MCF 10A (cell line): ENCODE measurements at places on chromosomes 6 and 20.
A peak's percentile ranks its signal among the peaks of the same experiment; 100 is the strongest.

DNA sequence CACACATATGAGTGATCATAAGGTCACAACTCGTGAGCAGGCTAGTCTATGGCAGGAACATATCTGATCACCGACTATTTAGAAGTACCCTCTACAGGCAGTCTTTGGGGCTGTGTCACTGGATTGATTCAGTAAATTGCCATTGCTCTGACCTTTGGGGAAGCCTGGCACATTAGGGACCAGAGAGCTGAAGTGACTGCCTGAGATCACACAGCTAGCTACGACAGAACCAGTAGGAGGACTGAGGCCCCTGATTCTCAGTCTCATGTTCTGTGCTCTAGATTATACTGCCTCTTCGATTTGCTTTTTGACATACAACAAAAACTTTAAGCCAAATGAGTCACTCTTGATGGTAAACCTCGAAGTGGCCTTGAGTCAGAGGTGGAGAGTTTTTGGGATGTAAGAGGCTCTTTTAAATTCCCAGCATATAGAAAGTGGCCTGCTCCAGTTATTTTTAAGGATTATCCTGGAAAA is 247.5 kb upstream of the SUPT3H start:
- peak; percentile 77 for DNase-seq

DNA sequence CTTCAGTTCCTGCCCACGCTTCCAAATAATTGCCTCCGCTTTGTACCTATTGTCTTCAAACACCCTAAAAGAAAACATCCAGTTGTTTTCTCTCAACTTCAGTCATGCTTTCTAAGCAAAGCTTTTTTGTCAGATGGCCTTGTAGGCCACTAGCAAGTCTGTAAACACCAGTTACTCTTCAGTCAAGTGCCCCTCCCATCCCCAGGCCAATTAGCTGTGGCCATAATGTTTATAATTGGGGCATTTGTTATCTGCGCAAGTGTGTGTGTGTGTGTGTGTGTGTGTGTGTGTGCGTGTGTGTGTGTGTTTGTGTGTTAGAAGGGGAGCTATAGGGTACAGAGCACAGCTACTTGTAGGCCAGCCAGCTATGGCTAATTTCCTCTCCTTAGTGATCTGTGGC is 272.4 kb upstream of the MARCKS start:
- no peak for DNase-seq

- DNase-seq: no peak
Observed at GRCh38 chr6:14925699-14926026, 320.2 kb upstream of the JARID2 start.

- no peak for DNase-seq
Observed at GRCh38 chr6:87716928-87717614, 15.0 kb upstream of the AKIRIN2 start.

- no peak for DNase-seq
Observed at GRCh38 chr6:100980949-100981348, 99.8 kb upstream of the ASCC3 start.

DNA sequence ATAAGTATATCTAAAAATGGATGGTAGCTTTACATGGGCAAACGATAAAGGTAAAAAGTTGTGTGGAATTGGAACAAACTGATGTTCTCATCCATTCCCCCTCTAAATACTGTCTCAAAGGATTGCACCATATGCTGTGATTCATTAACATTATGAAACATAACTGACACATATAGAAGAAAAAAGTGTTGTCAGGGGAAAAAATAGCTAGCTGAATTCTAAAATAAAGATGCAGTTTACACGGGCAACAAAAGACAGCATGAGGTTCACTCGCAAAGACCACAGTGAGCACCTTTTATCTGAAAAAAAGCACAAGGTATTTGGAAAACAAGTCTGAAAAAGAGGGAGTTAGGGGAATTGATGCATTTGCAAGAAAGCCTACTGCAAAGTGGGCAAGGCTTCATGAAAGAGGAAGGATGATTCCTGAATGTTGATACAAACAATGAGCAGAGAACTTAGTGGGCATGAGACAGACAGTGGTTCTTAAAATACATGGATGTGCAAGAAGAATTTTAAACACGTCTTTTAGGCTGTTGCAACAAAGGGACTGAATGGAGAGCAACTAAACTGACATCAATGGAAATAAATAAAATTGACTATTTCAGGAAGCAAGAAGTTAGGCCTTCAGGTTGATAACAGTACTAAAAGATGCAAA is 280.9 kb downstream of the KIF16B start:
- DNase-seq: peak; percentile 54

DNA sequence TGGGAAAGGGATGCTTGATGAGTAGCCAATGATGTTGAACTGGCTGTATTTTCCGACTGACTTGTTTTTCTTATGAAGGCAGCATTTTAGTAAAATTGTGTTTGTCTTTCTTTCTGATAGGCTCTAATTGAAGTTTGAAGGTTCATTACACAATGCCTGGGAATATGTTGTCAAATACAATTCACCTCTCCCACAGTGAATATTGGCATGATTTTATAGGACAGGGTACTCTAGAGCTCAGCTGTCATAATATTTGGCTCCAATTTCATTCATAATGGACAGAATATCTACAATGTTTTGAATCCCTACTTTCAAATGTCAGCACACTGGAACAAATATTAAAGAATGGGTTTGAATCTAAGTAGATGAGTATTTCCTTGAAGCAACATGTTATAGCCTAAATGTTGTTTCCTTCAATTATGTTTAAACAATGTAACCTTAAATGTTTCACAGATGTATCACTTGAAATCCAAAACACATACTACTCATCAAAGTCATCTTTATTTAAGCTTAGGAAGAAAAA is 81.4 kb downstream of the LAMA2 start:
- DNase-seq: no peak

DNA sequence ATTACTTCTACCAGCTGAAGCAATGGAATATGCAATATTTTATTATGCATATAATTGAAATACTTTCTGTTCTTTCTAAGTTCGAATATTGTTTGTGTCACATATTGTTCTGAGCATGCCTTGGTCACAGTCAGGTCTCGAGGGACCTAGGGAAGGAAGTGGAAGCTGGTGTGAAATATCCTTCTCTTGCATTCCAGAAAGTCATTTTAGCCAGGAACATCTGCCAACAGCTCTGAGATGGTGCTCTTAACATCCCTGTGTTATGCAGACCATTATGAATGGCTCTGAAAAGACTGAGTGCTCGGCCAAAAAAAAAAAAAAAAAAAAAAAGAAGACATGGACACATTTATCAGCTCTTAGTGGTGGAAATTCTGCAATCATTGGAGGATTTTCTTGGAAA is 132.7 kb upstream of the JAG1 start:
- no peak for DNase-seq

DNA sequence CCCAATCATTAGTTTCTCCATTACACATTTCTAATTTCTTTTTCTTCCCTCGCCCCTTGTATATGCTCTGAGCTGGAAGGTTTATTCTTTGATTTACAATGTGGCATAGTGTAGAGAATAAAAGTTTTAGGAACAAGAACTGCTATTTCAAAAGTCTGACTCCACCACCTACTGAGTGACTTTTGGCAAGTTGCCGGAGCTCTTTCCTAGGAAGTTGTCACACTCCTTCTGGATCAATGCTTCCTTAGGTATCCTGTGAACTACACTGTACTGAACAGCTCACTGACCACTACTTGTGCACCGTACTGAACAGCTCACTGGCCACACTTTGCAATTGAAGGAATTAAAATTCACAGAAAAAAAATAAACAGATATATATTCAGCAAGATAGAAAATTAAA is 458.2 kb downstream of the FRK start:
- DNase-seq: no peak

DNA sequence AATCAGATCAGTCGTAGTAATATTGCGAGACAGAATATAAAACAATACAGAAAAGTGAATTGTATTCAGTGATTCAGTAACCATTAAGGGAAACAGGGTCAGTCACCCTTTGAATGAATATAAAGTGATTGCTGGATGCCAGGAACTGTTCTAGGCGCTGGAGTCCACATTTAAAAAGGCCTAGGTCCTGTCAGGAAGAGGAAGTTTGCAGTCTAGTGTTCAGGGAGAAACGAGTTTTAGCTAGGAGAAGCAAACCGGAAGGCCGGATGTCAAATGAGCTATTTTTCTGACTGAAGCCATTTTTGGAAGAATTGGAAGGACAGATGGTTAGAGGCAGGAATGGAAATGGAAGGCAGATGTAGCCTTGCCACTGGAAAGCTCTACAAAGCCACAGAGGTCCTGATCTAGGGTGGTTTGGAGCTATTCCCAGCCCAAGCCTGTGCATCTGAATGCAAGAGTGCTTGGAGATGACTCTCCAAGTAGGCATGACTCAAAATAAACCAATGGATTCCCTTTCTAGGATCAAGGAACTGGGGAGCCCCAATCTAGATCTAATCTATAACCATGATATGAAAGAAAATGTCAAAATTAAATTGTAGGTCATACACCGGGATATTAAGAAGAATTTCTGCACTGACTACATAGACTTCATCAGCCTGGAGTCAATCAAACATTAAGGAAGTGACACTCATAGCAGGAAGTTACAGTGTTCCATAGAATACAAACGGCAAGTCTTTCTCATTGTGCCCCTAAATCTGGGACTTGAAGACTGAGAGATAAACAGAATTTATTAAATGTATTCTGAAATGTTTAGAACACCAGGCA is 36.8 kb upstream of the CDKAL1 start:
- no peak for DNase-seq

DNA sequence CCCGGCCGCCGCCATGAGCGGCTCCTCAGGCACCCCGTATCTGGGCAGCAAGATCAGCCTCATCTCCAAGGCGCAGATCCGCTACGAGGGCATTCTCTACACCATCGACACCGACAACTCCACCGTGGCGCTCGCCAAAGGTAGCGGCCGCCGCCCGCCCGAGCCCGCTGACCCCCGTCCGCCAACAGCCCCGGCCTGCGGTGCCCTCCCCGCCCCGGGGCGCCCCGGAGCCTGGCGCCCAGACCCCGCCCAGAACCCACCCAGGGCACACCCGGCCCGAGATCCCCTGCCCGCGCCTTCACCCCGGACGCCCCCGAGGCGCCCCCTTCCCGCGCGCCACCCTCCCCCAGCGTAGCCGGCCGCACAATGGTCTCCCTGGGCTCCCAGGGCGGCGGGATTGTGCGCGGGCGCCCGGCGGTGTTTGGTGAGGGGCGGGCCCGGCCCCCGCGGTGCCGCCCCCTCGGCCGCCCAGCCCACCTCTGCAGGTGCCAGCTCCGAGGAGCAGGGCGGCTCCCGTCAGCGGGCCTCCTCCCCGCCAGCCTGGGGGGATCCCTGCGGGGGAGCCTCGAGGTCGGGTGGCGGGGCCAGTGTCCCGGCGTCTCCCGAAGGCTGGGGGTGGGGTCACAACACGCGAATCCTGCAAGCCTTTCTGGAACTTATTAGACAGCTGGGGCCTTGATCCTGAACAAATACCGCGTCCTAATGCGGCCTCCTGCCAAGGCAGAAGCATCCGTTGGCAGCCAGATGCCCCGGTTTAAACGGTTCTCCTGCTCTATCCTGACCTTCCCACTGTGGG is 577 bp downstream of the LSM14B start:
- peak; percentile 34 for DNase-seq

GRCh38 chr20:58868795-58869194 is 16.3 kb downstream of the GNAS start:
- no peak for DNase-seq

GRCh38 chr6:142946924-142947713 is 2.1 kb upstream of the HIVEP2 start:
- DNase-seq: peak; percentile 89

GRCh38 chr20:41546535-41546934 is 71.6 kb downstream of the CHD6 start:
- no peak for DNase-seq

- DNase-seq: peak; percentile 79
Observed at GRCh38 chr20:51624157-51624731, 81.7 kb upstream of the NFATC2 start.

DNA sequence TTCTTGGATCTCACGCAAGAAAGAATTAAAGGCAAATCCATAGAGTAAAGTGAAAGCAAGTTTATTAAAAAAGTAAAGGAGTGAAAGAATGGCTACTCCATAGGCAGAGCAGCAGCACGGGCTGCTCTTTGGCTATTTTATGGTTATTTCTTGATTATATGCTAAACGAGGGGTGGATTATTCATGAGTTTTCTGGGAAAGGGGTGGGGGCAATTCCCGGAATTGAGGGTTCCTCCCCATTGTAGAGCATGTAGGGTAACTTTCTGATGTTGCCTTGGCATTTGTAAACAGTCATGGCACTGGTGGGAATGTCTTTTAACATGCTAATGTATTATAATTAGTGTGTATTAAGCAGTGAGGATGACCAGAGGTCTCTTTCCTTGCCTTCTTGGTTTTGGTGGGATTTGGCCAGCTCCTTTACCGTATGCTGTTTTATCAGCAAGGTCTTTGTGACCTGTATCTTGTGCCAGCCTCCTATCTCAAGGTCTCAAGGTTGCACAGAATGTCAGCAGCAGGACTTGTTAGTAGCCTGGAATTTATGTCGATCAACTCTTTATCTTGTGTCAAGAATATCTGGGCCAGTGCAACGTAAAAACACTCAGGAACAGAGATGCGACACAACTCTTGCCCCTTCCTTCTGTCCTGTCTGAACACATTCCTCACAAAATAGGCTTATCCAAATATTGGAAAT is 931.4 kb downstream of the QKI start:
- DNase-seq: no peak

GRCh38 chr6:8627085-8627861 is 191.9 kb upstream of the SLC35B3 start:
- DNase-seq: peak; percentile 94

DNA sequence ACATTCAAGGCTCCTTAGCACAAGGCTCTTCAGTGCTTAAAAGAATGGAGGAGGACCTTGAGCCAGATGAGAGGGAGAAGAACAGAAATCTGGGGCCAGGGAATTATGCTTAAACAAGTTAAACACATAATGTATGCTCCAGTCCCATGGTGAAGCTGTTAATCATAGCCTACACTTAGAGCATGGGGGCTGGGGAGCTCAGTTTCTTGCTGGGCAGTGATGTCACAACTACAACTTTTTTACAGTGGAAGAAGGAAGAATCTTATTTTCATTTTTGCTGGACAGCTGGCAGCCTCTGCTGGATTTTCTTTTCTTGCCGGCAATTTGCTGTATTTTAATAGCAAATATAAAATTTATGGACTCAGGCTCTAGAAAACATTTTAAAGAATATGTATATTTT is 432.5 kb downstream of the CD109 start:
- DNase-seq: no peak

DNA sequence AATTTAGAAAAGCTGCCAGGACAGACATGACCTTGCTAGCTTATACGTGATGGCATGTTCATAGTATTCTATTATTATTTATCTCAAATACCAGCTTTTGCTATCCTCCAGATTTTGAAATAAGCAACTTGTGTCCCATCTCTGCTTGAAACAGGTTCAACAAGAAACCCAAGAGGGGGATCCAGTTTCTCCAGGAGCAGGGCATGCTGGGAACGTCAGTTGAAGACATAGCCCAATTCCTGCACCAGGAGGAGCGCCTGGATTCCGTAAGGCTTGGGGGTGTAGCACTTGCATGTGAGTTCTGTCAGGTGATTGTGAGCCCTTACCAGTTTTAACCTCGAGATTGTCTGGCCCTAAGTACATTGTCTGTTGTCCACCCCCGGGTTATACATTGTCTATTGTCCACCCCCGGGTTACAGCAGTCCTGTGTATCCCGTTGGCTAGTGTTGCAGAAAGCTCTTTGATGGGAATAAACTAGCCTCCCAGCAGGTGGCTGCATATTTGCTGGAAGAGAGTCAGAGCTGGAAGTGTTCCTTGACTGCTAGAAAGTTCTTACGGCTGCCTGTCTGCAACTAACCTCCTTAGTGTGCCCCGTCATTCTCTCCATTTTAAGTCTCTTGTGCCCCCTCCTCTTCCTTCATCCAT is 61.4 kb upstream of the CSE1L start:
- DNase-seq: no peak
